Uterus (tissue), 4 donors: ENCODE measurements at places on chromosomes 16 and 17.

GRCh38 chr16:17578981-17579874, 108.5 kb upstream of the XYLT1 start:
- peak; percentile 48 for DNase-seq

DNA sequence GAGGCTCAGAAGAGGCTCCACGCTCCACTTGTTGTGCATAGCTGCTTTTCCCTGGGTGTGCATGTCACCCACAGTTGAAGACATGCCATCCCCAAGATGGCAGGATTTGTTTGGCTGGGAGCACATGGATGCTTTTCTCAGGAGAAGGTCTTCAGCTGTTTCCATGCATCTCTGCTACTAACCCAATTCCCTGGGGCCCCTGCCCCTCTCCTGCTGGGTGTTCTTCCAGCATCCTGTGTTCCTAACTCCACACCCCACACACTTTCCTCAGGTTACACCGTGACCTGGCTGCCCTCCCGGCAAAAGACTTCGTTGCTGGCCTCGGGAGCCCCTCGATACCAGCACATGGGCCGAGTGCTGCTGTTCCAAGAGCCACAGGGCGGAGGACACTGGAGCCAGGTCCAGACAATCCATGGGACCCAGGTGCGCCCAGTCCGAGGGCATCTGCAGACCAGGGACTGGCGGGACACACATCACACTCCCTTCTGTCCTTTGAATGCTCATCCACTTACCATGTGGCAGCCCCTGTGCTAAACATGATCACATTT, 21.5 kb downstream of the ITGAL start:
- DNase-seq = no peak

GRCh38 chr17:4679658-4680057, 24.3 kb downstream of the PELP1 start:
- no peak for DNase-seq

GRCh38 chr16:46895399-46896313, 11.5 kb downstream of the GPT2 start:
- DNase-seq = no peak
